ENCODE measurements at places on chromosomes 6 and 20. TPM values are rescaled to one million over a fixed set of nuclear protein-coding genes. Genes with fewer than 3 reads are reported as not detected.

DNA sequence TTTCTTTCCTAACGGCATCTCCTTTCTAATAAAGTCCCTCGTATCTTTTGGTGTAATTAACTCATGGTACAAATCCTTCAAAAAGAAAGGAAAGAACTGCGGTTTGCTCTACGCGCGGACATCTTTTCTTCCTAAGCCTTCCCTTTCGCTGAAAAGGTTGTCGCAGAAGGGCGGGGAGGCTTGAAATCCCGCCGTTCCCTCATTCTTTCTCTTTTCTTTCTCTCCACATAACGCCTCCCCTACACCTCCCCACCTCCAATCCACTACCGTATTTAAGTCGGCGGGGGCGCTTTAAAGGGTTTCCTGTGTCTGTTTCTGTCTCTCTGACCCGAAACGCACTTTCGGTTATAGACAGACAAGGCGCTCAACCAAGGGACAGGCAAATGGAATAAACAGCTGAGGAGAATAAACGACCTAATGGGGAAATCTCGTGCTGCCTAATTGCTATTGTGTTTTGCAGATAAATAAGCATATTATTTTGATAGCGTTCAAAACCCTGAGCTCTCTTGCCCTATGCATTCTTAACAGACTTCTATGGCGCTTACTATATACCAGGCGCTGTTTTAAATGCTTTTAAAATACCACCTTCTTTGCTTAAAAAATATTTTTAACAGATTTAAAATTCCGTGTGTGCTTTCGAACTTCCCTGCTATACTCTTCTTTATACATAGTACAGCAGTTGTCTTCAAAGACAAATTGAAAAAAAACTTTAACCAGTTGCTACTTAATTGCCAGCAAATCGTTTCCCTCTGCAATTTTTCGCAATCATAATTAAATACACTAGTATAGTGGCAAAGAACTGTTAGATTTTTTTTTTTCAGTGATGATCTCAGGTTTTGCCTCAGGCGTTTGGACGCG lies 2.5 kb upstream of the HEY2 start:
- DNase-seq: no peak

DNA sequence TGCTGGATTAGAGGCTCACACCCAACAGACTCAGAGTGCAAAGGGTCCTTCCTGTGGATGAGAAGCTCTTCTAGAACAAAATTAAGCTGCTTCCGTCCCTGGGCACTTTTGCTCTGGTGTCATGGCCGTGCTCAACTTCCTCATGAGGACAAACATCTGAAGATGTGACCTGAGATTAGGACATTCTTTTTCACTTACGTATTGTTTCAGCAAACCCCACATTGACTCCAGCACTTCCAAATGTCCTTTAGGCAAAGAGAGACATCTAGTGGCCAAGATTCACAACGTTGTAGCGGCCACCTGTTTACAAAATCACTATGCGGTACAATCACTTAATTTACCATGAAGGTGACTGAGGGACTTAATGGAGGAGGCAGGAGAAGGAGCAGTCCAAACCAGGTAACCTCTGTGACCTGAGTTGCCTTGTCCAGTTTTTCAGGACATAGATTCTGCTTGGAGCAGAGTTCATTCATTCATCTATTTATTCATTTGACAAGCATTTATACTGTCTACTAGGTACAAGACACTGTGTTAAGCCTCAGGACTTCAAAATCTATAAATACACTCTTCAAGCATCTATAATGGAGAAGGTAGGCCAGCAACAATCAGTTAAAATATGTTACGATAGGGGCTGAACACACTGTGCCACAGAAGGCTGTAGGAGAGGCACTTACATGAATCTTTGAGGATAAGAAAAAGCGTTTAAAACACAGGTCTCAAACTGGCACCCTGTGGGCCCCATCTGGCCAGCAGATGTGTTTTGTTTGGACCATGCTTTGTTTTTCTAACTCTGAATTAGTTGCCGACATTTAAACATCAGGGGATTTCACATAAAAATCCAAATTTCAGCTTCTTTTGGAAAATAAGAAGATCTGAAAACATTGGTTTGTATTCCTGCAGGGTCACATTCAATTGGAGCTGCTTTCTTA lies 5.6 kb upstream of the ADGRF1 start:
- DNase-seq: peak; percentile 69

- DNase-seq: no peak
These were observed 71.4 kb downstream of the MAFB start for GRCh38 chr20:40617594-40617993.

DNA sequence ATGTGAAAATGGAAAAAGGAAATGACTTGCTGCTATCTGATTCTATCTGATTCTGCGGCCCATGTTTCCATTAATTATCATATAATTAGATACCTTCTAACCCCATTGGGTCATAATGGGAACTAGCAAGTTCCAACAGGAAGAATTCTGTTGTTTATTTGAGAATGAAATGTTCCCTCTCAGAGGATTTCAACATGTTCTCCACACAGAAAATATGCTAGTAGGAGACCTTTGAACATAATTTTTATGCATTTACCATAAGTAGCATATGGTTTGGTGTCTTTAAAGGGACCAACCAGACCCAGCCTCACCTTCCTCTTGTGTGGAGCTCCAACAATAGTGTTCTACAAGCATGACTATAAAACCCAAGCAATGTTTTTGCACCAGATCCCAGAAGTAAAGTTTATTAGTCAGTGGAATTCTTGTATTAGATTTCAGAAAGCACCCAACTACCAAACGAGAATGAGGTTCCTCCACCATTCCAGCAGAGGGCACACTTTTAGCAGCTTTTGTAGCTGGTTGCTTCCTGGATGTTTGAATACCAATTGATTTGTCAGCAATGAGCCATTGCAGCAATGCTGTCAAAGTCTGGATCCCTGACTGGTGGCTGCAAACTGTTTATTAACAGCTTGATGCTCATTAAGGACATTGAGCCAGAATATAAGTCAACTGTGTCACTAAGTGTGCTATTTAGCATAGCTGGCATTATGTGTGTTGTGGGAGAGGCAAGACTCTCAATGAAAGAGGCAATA lies 143.6 kb upstream of the GJE1 start:
- DNase-seq: no peak

GRCh38 chr6:22367346-22367745 lies 70.5 kb upstream of the PRL start:
- DNase-seq: no peak

- no peak for DNase-seq
These were observed 8.6 kb downstream of the ULBP2 start for GRCh38 chr6:149950423-149950822.

DNA sequence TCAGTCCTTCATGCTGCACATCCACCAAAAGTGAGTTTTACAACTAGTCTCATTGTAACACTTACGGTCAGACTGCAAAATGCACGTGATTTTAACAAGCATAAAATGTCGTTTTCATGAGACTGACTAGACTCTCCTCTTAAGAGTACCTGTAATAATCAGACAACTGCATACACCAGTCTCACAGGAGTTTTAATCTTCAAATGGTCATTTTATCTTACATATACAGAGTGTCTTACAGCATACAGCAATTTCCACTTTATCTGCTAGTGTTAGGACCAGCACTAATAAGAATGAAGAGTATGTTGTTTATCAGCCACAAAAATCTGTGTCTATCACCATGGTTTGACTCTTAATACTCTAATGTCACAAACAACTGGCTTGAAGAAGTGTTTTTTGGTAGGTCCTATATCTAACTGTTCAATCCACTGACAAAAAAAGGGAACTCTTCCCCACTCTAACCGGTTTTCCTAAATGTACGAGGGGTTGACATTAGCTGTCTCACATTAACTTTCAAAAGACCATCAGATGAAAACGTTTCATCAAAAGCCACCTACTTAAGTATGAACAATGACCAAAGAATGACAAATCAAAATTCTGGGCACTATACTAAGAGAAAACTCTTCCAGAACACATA lies 1.5 kb upstream of the ASF1A start:
- no peak for DNase-seq

- DNase-seq: no peak
These were observed 122.9 kb upstream of the QKI start for GRCh38 chr6:163291622-163292021.

DNA sequence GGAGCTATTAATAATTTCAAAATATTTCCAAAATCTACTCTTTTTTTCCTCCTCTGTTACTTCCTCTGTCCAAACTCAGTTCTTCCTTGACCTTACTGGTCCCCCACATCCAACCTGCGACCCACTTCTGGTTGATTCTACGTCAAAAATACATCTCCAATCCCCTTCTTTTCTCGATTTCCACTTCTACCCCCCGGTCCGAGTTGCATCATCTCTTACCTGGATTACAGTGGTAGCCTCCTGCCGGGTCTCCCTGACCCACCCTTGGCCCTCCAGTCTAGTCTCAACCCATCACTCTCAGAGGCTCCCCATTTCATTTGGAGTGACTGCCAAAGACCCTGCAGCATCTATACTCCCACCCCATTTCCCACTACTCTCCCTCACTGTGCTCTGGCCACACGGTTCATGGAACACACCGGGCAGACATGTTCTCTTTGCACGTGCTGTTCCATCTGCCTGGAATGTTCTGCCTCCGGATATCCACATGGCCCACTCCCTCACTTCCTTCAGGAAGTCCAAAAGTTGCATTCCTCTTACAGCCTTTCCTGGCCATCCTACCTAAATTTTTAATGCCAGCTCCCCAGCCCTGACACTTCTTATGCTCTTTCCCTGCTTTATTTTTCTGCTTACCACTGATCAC lies 6.1 kb upstream of the CCND3 start:
- DNase-seq: no peak

DNA sequence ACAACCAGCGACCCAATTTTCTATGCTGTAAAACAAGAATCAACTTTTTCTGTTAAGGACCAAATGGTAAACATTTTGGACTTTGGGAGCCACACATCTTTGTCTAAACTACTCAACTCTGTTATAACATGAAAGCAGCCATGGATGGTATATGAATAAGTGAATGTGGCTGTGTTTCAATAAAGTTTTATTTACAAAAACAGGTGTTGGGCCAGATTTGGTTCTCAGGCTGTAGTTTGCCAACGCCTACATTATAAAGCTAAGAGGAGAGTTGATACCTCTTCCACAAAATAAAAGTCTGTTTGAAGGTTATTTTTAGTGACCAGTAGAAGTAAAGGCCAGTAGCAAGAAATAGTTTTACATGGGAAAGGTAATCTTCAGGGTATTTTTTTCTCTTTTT lies 60.4 kb upstream of the SDHAF4 start:
- DNase-seq: no peak

DNA sequence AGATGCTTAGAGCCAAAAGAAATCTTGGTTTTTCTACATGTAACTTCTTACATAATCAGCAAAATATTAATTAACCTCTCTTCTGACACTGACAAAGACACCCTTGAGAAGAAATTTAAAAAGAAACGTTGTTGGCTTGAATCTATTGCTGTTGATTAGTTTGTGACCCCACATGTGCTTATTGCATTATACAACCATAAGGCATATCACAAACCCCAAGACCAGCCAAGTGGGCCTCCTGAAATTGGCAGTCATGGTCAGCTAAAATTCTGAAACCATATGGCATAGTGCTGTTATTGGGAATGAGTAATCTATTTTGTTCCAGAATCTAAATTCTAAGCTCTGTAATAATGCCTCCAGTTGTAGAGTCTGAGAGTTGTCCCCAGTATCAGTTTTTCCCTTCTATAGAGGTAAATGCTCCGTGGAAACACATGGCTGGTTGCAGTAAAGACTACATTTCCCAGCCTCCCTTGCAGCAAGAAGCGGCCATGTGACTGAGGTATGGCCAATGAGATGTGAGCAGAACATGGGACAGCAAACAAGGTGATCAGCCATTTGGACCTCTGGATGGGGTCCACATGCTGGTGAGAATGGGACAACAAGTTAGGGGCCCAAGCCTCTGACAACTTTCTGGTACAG lies 42.3 kb upstream of the PTPN1 start:
- DNase-seq: no peak

DNA sequence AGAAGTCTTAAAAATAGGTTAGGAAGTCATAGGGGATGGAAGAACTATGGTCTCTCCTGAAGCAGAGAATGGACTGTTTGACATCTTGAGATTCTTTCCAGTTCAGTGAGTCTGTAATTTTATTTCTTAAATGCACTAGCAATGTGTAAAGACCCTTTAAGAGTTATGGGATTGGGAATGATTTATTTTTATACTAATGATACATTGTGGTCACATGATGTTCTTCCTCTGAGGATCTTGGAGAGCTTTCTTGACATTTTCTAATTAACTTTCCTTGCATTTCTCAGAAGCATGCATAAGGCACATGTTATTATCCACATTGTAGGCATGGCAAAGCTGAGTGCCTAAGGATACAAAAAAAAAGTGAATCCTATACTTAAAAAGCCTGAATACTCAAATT lies 507.6 kb upstream of the NRSN1 start:
- no peak for DNase-seq

GRCh38 chr20:61964675-61965605 lies 100.7 kb downstream of the TAF4 start:
- DNase-seq: no peak

DNA sequence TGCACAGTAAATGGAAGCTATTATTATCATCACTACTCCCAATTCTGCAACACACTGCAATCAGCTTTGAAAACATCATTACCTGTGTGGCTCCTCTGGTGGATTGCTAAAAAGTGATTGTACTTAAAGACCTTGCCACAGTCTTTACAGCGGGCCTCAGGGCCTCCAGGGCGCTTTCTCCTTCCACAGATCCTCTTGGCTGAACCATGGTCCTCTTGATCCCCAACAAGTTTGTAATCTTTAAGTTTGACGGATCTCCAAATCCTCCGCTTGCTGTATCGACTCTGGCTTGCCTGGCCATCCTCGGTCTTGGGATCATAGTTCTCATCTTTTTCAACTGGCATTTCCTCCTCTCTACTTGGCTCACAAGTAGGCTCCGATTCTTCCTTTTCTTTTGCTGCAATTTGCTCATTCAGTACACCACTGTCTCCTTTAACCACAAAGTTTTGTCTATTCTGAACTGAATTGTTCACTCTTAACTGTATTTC lies 2.0 kb downstream of the ZBTB24 start:
- DNase-seq: no peak

GRCh38 chr6:53930330-53930729 lies 135.5 kb downstream of the LRRC1 start:
- DNase-seq: no peak

GRCh38 chr6:30730601-30731435 lies 10.7 kb downstream of the TUBB start:
- peak; percentile 75 for DNase-seq

GRCh38 chr6:72955666-72956065 lies 269.6 kb downstream of the KHDC1L start:
- DNase-seq: no peak

DNA sequence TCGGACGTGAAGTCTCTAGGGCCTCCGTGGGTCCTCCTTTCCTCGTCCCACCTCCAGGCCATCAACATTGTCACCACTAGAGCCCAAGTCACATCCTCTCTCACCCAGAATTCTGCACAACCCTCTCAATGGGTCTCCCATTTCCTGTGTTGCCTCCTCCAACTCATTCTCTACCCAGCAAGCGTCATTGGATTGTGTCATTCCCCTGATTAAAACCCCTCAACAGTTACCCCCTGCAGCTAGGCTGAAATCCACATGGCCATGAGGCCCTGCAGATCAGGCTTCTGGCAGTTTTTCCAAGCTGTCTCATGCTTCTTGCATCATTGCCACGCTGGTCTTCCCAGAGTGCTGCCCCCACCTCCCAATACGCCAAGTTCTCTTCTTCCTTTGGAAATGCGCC lies 12.9 kb upstream of the FAM210B start:
- DNase-seq: no peak

The STMN3 gene
- total RNA-seq: 11.8 TPM

The KIF16B gene
- 36.9 TPM for total RNA-seq

The MARCKS gene
- total RNA-seq: 50.8 TPM

The TSPYL4 gene
- 22.2 TPM for total RNA-seq
